Common myeloid progenitor, CD34-positive (primary cell): ENCODE measurements at places on chromosomes 1 and 21.
A peak's percentile ranks its signal among the peaks of the same experiment; 100 is the strongest.

DNA sequence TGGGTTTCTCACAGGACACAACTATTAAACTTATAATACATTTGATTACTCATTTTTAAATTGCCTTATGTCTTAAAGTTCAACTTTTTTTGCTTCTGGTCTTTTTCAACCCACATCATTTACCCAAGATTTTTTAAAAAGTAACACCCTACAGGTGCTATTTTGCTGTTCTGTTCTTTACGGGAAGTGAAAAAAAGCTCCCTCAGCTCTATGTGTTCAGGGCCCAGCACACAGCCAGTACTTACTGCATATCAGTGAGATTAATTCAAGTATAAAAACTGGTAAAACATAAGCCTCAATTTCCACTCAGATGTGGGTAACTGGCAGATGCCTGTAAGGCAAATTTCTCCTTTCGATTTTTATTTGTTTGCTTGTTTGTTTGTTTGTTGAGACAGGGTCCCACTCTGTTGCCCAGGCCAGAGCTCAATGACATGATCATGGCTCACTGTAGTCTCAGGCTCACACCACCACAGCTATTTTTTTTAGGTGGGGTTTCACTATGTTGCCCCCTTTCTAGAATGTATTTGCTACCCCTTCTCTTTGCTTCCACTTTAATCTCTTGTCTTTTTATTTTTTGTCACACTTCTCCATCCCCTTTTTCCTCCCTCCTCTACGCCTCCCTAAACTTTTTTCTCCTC is 20.3 kb downstream of the RNASEL start:
- H3K4me3 ChIP-seq, result no peak overlapping the region
- no peaks in the 10 kb centered on the region for H3K4me1 ChIP-seq
- H3K27ac ChIP-seq, result no peak overlapping the region
- H3K27me3 ChIP-seq, result peaks cover 2% of the 10 kb centered on the region
- no peak for DNase-seq
- H3K36me3 ChIP-seq, result peaks cover 3% of the 10 kb centered on the region

DNA sequence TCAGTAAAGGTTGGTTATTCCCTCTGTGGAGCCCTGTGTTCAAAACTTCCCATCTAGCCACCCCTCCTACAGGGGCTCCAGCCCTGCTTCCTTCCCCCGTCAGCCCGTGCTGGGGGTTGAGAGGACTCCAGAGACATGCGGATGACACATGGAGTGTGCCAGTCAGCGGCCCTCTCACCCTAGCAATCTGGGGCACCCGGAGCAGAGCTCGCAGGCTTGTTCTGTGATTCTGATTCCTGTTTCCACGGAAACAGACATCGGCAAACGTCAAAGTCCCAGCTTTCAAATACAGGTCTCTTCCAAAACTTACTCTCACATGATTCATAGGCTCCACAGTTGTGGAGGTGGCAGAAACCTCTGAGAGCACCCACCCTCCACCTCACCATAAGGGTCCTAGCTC is 9.8 kb upstream of the SSBP3 start:
- H3K27me3 ChIP-seq, result no peaks in the 10 kb centered on the region
- H3K27ac ChIP-seq, result no peak overlapping the region
- no peaks in the 10 kb centered on the region for H3K36me3 ChIP-seq
- DNase-seq, result no peak
- peaks cover 2% of the 10 kb centered on the region for H3K4me1 ChIP-seq

DNA sequence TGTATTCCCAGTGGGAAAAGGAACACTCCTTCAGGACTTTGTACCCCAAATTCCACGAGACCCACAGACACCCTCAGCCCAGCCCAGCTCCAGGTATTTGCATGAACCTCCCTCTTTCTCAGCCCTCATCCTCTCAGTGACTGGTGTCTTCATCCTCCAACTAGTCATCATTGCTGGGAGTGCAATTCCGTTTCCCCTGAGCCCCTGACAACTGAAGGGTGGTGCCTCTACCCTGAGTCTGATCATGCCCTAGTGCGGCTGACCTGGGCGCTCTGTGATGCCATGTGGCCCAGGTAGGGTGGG is 3.8 kb upstream of the ZNF692 start:
- no peak for DNase-seq
- H3K27ac ChIP-seq, result no peak overlapping the region
- peaks cover 34% of the 10 kb centered on the region for H3K4me1 ChIP-seq
- peak overlapping the region; percentile 85 for H3K4me3 ChIP-seq

DNA sequence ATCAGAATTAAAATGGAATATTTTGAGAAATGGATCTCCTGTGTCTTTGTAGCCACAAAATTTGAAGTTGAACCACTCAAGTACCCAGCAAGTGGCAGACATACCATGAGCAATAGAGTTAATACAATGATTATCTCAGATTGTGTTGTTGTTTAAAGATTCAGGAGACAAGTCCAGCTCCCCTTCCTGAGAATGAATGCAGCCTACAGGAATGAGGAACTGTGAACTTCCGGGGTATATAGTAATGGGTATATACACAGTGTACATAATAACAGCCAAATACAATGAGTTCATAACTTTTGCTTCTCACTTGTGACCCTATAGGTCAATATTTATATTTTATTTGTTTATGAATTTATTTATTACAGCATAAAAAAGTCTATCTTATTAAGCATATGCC is 445.0 kb downstream of the SETD4 start:
- no peaks in the 10 kb centered on the region for H3K36me3 ChIP-seq
- no peak for DNase-seq
- H3K27me3 ChIP-seq, result no peaks in the 10 kb centered on the region
- H3K4me1 ChIP-seq, result peaks cover 4% of the 10 kb centered on the region
- H3K27ac ChIP-seq, result no peak overlapping the region
